ENCODE measurements at places on chromosomes 4 and X.

GRCh38 chr4:107147873-107148272 lies 111.8 kb upstream of the DKK2 start:
- no peak for DNase-seq

- peak; percentile 50 for DNase-seq
These were observed 42.9 kb downstream of the MOSPD2 start for GRCh38 chrX:14916017-14916674.

DNA sequence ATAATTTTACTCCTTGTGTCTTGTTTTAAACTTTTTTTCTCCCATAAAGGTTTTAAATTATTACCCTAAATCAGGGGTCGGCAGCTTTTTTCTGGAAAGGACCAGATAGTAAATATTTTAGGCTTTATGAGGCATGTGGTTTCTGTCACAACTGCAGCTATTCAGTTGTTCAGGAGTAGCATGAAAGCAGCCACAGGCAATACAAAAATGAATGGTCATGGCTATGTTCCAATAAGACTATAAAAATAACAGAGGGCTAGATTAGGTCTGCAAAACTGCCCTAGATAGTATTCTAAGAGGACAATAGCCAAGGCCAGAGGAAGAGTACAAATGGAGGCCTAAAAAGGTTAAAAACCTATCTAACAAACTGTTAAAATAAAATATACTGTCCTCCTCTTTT lies 24.6 kb downstream of the HERC5 start:
- no peak for DNase-seq

DNA sequence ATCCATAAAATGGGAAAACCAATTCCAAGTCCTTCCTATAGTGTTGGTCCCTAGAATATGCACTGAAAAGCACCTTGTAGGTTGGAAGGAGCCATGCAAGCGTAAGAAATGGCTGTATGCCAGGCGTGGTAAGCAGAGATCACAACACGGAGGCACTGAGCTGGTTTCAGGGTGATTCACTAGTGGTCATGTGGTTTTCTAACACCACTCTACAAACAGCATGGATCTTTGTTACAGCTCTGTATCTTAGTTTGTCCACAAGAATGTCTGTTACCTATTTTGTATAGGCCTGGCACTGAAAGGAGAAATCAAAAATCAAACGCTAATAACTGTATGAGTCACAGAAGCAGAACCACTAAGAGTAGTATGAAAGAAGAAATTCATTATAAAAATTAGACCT lies 71.9 kb downstream of the MAGEB17 start:
- DNase-seq, result peak; percentile 96

- DNase-seq, result peak; percentile 80
These were observed 809.6 kb downstream of the PDHA2 start for GRCh38 chr4:96649536-96649935.

DNA sequence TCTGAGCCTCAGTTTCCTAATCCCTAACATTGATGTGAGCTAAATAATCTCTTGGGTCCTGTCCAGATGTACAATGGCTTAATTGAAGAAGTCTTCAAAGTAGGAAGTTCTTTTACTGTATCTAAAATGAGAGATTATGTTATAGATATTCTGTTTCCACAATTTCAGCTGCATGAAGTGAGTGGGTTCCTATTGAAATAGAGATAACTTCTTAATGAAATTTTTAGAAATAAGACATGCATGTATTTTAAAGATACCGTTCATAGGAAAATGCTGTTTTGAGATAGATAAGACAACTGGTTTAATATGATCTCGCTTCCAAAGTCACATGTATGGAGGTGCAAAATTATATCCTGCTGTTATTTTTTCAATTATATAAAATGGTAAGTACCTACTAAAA lies 71.9 kb downstream of the CLDN22 start:
- no peak for DNase-seq

DNA sequence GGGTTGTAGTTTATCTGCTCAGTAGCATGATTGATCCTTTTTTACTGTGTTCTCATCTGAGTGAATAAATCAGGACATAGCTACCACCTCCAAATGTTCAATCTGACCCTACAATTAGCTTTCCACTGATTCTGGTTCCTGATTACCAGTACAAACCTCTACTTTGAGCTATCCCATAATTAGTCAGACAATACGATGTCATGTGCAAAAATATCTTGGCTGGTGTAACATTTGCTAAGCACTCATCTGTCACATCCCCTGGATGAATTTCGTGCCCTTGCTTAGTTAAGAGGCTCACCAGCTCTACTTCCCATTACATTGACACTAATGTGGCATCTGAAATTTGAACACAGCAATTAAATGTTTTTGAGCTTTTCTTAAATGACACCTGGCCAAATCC lies 1101.0 kb upstream of the PCDH7 start:
- DNase-seq, result no peak

DNA sequence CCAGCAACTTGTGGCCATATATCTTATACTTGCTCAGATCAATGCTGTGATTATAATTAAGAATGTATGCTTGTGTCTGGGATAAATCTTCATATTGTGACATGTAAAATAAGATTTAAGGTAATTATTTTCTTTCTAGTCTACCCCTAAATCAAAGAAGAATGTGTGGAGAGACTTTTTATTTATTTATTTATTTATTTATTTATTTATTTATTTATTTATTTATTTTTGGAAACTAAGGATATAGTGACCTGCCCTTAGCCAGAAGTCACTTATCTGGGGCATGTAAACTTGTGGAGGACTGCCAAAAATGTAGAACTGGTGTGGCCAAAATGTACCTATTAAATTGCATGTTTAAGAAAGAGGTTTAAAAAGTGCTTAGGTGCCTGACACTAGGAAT lies 144.3 kb downstream of the BEND2 start:
- no peak for DNase-seq

DNA sequence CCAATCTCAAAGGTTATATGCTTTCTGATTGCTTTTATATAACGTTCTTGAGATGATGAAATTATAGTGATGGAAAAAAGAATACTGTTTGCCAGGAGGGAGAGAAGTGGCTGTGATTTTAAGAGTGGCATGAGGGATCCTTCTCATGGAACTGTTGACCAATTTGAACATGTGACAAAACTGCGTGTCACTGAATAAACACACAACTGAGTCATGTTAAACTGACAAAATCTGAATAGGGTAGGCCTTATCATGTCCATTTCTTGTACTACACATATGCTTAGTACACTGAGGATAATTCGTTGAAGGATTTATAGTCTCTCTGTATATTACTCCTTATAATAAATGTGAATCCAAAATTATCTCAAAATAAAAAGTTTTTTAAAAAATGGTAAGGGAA lies 22.2 kb upstream of the HSPA4L start:
- DNase-seq, result peak; percentile 58

GRCh38 chrX:40169193-40170101 lies 71.7 kb upstream of the BCOR start:
- peak; percentile 87 for DNase-seq

GRCh38 chr4:48255959-48256342 lies 13.7 kb downstream of the TEC start:
- no peak for DNase-seq

DNA sequence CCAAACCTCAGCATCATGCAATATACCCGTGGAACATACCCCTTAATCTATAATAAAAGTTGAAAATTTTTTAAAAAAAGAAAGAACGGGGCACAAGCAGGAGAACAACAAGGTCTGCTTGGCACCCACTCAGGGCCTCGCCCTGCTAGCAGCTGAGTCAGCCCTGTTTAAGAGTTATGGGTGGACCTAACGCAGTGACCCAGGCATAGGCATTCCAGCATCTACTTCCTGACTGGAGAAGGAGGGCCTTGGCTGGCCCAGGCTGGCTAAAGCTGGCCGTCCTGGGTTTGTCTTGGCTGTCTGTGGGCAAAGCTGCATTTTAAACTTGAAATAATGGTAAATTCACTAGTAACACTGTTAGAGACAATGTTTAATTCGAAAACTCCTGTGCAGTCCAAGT lies 236.7 kb upstream of the PGRMC2 start:
- DNase-seq, result peak; percentile 92

GRCh38 chr4:117898496-117898895 lies 135.8 kb upstream of the NDST3 start:
- peak; percentile 26 for DNase-seq

DNA sequence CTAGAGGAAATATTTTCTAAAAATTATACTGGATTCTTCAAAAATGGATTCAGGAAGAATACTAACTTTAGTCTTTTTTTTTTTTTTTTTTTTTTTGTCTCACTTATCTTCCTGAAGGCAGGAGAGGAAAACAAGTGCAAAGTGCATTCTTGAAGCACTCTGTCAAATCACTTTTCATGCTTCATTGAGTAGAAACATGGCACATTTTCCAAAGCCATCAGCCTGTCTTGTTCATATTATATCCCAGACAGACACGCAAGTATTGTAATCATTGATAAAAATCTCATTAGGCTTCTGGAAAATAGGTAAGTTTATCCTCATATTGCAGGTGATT lies 1.2 kb downstream of the BBS12 start:
- DNase-seq, result peak; percentile 86

DNA sequence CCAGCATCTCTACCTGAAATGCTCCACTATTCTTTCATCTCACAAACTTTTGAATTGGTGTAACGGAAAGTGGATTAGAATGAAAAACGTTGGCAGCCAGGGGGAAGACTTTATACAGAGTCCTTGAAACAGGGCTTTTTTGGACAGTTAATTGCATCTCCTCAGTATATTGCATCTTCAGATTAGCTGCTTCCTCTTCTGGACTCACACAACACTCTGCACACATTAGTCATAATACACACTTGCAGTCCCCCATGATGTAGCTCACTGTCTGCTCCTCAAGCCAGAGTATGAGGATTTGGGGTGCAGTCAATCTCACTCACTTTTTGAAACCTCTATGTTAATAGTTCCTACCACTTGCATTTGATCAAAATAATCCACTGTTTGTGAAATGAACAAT lies 101.0 kb downstream of the ADGRA3 start:
- DNase-seq, result no peak

GRCh38 chr4:113476800-113477199 lies 284.7 kb downstream of the CAMK2D start:
- peak; percentile 53 for DNase-seq

- DNase-seq, result no peak
These were observed 123.0 kb downstream of the CAMK2D start for GRCh38 chr4:113638562-113638832.

DNA sequence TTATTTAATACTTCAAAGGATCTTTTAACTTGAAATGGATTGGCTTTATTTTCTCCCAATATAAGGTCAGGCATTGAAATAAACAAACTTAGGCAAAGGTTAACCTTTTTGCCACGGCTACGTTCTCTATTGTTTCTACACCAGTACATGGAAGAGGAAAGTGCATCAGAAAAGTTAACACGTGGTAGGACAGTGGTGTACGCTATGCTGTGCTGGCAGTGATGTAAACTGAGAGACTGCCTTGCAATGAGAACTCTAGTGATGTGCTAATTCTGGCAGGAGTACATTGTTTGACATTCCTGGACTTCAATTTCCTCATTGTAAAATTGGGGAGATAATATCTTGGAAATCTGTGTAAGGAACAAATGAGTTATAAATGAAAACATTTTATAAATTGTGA lies 208.2 kb downstream of the TMA16 start:
- no peak for DNase-seq

DNA sequence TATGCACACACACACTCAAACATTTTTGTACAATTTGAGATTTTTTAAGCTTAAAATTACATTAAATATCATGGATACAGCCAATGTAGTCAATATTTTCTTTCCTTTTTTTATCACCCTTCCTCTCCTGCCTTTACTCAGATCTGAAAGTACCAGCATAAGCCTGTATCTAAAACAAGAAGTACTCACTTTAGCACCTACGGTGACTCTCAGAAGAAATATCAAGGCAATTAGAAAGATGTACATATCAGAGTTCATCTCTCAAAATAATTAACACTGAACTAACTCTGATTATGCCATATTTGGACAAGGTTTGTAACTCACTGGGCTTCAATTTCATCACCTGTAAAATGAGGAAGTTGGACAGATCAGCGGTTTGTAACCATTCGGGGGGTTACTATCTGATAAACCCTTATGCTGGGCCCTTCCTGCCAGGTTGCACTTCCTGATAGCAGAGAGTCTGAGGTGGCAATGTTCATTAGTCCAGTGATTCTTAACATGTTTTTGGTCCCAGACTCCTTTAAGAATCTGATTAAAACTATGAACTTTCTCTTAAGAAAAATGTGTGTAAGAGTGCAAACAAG lies 5.7 kb upstream of the GPR174 start:
- no peak for DNase-seq

All from kidney tubule cell (primary cell).